ENCODE measurements at places on chromosomes 6 and 20.

- no peak for DNase-seq
Measured at GRCh38 chr6:44452725-44453124, 65.2 kb downstream of the CDC5L start.

DNA sequence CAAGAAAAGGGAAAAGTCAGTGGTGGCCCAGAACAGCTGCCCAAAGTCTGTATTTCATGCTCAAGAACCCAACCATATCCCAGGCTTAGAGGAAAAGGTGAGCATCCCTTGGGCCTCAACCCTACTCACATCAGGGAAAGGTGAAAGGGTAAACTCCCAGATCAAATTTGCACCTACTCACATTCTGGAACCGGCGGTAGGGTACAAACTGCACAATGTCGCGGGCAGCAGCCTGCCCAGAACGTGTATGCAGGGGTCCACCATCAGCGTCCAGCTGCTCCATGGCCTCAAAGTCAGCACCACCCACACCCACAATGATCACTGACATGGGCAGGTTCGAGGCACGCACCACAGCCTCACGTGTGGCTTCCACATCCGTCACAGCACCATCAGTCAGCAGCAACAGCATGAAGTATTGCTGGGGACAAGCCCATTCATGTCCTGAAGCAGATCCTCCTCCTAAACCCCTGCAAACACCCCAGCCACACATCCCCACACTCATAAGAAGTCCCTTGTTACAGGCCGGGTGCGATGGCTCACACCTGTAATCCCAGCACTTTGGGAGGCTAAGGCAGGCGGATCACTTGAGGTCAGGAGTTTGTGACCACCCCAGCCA is 10.9 kb downstream of the SPAG4 start:
- no peak for DNase-seq

DNA sequence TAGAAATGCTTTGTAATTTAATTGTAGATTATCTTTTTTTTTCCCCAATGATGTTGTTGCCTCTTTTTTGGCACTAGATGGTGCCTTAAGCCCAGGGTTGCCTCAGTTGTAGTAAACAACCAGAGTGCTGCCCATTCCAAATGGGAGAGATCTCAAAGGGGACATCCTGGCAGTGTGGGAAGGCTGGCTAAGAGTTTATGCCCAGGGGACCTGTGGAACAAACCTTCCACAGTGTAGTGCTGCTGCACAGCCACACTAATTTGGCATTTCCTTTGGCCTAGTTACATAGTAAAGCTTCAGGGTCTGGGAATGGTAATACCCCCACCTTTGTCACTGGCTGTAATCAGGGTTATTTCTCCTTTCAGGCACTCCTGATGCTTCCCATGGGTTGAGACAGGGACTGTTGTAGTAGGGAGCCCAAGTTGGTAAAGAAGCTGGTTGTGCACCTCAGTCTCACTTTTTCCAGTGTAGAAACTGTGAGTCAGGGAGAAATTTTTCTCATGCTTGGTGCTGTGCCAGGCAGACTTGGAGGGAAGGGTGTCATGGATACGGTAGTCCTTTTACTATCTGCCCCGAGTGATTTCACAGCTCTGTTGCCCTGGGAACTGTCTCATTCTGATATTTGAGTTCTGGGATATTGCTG is 177.8 kb upstream of the ECI2 start:
- DNase-seq, result no peak

GRCh38 chr6:146578054-146578453 is 20.7 kb upstream of the ADGB start:
- no peak for DNase-seq

DNA sequence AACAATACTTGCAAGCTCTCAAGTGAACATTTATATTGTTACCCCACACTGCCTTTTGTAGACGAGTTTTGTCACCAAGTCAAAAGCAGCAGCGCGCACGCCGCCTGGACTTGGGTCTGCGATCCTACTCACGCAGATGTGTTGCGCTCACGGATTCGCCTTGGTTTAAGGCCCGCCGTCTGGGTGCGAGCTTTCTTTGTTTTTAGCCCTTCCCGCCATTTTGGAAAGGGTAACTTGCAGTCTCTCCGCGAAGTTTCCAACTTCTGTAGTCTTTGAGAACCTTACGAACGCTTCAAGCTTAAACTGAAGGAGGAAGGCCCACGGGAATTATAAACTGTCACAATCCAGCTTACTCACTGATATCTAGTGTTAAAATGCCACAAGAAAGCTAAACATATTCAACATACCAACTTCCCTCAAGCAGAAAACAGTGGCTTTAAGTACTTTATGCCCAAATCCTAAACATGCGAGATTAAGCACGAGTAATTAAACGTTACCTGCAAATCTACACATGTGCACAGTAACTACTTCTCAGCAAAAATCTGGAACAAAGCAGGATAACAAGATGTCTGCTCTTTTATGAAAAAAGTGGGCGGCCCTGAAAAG is 80.4 kb upstream of the BTN3A2 start:
- no peak for DNase-seq
